ENCODE measurements at places on chromosomes 4 and X.

GRCh38 chr4:86403575-86403974, 43.7 kb upstream of the MAPK10 start:
- DNase-seq, result no peak

- no peak for DNase-seq
Observed at GRCh38 chr4:52665592-52665991, 6.5 kb upstream of the USP46 start.

GRCh38 chrX:30712214-30712613, 59.0 kb downstream of the GK start:
- DNase-seq, result no peak

- no peak for DNase-seq
Observed at GRCh38 chr4:120902925-120903324, 19.6 kb downstream of the PRDM5 start.

DNA sequence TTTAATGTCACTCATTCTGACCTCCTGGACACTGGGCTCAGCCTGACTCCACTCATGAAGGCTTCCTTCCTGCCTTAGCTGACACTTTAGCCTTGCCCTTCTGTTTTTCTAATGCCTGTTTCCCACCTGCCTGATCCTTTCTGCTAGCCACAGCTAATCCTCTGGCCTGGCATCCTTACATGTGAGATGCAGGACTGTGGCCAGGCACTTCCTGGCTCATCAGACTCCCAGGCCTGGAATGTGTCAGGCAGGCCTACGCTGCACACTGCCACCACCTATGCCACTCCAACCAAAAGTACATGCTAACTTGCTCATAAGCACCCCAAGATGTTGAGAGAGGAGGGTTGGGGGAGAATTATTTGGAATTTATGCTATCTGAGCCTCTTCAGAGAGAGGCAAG, 138.8 kb upstream of the NALF2 start:
- DNase-seq, result no peak

GRCh38 chr4:157854819-157855218, 318.0 kb downstream of the GASK1B start:
- DNase-seq, result no peak

Measured in inflammatory macrophage treated with lipopolysaccharide for 4 hours (primary cell).